ENCODE measurements at places on chromosomes 1 and 21. TPM values are rescaled to one million over a fixed set of nuclear protein-coding genes. Genes with fewer than 3 reads are reported as not detected.

- peak; percentile 94 for DNase-seq
Measured at GRCh38 chr1:48807554-48808260, 31.0 kb upstream of the BEND5 start.

- no peak for DNase-seq
Measured at GRCh38 chr1:55846051-55846450, 630.9 kb upstream of the USP24 start.

GRCh38 chr1:162328512-162328911 lies 48.1 kb downstream of the SPATA46 start:
- DNase-seq, result no peak

TMEM61 gene
- total RNA-seq, result 0.30 TPM

CFH gene
- 44.9 TPM for total RNA-seq

NT5C1A gene
- 2.0 TPM for total RNA-seq

SPTA1 gene
- 10.6 TPM for total RNA-seq

STUM gene
- 2.4 TPM for total RNA-seq

C8A gene
- total RNA-seq, result not detected

CFHR5 gene
- not detected for total RNA-seq

- no peak for DNase-seq
Measured at GRCh38 chr1:205963352-205964155, 20.3 kb upstream of the SLC26A9 start.

DNA sequence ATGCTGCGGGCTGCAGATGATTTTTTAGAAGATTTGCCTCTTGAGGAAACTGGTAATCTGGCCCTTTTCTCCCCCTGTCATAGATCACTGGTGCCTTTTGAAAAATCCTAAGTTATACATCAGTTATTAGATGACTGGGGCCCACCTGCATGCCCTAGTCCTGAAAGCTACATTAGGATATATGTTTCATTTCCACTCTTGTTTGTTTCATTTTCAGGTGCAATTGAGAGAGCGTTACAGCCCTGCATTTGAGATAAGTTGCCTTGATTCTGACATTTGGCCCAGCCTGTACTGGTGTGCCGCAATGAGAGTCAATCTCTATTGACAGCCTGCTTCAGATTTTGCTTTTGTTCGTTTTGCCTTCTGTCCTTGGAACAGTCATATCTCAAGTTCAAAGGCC lies 8.1 kb upstream of the IFI44 start:
- no peak for DNase-seq

DNA sequence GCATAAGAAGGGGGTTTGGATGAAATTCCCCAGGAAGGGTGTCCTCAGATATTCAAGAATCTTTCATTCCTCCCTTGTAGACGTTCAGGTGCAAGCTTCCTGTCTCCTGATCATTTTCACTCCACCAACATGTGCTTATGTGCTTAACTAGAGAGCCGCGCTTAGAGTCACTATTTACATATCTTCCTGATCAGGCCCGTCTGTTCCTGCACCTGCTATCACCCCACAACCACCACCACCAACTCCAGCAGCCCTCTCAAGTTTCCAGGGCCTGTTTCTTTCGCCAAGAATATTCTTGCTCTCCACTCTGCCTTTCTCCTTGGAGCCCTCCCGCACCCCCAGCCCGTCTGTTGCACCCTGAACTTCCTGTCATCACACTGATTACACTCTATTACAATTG lies 113.4 kb downstream of the SPSB1 start:
- DNase-seq, result no peak

ATPAF1 gene
- total RNA-seq, result 30.3 TPM

PLEKHN1 gene
- total RNA-seq, result 1.9 TPM

DNA sequence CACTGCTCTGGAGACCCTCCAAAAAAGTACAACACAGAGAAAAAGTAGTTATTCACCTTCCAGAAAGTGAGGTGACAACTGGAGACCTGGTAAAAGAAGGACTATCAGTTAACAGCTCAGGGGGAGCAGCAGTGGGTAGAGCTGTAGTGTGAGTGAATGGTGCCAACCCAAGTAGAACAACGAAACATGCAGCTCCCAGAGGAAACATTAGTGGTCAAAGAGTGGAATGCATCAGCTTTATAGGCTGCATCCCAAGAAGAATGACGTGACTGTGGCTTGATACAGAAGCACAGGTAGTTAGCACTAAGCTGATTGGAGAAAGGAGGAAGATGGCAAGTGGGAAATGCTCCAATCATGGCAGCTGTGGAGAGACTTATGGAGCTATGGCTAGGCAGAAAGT lies 275.7 kb upstream of the CAMK1G start:
- DNase-seq, result no peak

DNA sequence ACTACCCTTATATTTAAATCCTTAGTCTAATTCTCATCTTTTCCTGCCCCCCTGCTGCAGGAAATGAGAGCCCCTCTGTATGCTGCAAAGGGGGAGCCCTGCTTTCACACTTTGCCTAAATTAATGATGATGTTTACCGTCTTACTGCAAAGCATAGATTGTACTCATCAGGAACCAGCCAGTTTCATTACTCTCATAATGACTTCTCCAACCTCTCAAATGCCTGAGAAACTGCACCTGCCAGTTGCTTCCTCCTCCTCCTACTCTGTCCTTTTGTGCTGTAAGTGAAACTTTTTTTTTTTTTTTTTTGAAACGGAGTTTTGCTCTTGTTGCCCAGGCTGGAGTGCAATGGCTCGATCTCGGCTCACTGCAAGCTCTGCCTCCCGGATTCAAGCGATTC lies 101.7 kb downstream of the ADSS2 start:
- no peak for DNase-seq

GRCh38 chr1:65681096-65681495 lies 111.6 kb upstream of the PDE4B start:
- DNase-seq, result no peak

DNA sequence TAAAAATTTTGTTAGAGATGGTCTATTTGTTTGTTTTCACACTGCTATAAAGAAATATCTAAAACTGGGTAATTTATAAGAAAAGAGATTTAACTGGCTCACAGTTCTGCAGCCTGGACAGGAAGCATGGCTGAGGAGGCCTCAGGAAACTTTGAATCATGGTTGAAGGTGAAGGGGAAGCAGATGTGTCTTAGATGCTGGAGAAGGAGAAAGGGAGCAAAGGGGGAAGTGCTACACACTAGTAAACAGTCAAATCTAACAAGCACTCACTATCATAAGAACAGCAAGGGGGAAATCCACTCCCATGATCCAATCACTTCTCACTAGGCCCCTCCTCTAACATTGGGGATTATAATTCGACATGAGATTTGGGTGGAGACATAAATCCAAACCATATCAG lies 76.8 kb upstream of the COL24A1 start:
- no peak for DNase-seq

CACHD1 gene
- 25.4 TPM for total RNA-seq

DNA sequence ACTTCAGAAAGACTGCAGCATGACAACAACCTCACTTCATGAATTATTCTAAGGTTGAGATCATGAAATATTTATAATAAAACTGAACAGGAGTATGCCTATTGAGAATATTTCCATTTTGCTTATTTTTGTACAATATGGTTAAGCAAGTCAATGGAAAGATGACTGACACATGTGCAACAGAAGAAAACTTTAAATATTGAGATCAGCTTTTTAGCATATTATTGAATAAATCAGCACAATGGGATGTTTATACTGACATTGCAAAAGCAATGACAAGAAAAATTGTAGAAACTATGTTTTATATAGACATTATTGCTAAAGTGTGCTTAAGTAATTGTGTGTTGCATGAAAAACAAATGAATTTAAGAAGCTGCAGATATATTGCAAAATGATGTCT lies 4.6 kb downstream of the LCE7A start:
- no peak for DNase-seq

LENEP gene
- total RNA-seq, result not detected

GRCh38 chr1:225514671-225515081 lies 86.8 kb upstream of the LBR start:
- DNase-seq, result no peak

Measured in skin of body (tissue), 3 donors.